ENCODE measurements at places on chromosomes 11 and 22.
A peak's percentile ranks its signal among the peaks of the same experiment; 100 is the strongest.

GRCh38 chr11:76164861-76165751 is 41.2 kb downstream of the WNT11 start:
- DNase-seq, result no peak

DNA sequence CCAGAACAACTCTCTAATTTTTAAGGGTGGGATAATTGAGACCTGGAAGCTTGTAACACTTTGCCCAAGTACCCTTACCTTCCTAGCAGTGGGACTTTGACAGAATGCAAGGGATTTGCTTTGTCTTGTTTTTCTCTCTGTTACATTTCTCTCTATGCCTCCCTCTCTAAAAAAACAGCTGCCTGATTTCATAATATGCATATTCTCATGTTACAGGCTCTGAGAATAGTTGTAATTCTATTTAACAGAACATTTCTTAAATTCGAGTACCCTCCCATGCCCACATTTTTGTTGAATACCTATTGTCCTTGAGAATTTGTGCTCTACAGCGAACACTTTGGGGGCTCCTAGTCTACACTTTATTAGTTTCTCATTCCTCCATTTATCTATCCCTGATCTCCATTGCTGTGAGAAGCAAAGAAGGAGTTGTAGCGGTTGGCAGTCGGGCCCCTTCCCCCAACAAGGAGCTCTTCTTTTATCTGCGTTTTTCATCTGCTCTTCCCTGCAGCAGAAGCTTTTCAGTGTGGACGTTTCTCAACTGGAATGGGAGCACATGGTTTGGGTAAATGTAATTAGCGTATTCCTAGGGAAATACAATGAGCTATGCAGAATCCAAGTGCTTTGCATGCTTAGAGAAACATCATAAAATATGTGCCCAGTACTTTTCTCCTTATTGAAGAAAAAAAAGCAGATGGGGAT is 117.7 kb upstream of the CCDC90B start:
- DNase-seq, result no peak

- no peak for DNase-seq
Measured at GRCh38 chr11:131944736-131945135, 574.3 kb downstream of the NTM start.

- no peak for DNase-seq
Measured at GRCh38 chr11:30816959-30817880, 231.1 kb upstream of the MPPED2 start.

DNA sequence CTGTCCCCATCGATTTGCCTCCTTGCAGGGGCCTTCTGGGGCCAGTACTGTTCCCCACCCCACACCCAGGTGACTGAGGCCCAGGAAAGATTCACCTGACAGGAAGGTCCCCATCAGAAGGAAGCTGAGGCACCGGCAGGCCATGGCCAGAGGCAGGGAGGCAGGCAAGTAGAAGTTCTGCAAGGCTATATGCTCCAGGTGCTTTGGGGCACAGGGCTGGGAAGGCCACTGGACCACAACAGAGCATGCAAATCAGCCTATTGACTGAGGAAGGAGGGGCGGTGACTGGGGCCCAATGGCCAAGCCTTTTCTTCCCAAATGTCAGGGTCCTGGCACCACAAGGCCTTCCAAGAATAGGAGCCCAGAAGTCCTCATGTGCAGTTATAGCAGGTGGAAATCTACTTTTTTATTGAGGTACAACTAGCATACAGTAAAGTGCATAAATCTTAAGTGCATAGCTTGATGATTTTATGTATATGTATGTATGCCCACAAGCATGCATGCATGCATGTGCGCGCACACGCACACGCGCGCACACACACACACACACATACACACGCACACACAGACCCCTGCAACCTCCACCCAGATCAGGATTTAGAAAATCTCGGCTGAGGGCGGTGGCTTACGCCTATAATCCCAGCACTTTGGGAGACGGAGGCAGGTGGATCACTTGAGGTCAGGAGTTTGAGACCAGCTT is at the start of gene VPREB3:
VPREB3 (minus strand) TSS at position 206 of the 700 bp plus-strand sequence; CDS start at position 144, 62 bp downstream.
- no peak for DNase-seq

DNA sequence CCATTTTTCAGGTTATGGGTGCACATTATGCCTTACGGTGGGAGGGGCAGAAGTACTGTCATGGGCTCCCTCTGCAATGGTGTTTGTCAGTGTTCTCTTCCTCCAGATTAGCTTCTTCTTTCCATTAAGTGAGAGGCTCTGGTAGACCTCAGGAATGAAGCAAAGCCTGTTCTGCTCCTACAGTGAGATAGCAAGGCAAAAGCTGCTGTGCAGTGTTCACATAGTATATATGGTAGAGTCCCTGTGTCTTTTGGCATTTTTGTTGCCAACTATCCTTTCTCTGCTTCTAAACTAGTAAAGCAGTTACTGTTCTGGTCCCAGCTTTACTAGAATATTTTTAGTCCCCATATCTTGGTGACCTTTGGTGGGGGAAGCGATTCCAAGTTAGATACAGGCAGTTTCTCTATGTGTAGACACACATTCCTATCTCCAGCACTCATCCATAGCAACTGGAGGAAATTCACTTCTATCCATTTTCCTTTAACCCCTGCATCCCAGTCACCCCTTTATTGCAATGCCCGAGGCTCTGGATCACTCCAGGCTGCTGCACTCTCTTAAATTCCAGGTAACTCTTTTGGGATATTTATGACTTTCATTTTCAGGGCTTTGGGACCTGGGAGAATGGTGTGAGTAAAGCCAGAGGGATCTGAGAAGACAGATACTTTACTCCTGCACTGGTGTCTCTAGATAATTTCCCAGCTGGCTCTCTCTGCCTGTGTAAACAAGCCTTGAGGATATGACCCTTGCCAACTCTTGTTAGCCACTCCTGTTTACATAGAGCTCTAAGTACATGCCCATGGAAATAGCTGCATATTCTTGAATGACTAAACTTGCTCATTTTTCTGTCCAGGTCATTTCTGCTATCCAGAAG is 3.9 kb upstream of the TRIM34 start:
- DNase-seq, result peak; percentile 95
